T-cell (primary cell): ENCODE measurements at places on chromosomes 11 and 22.

DNA sequence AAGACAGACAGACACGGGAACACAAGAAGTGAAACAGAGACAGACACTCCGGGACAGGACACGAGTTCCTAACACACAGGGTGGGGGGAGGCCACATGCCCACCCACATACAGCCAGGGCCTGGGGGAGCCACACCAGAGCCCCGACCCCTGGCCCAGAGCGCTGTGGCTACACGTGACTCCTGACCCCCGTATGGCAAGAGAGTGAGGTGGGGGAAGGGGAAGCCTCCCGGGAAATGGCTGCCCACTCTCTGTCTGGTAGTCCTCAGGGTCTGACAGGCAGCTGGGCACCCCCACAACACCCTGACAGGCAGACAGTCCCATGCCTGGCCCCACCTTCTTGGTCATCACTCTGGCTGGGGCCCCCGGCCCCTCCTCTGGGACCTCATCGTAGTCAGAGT, 38.6 kb upstream of the PDE2A start:
- no peak for DNase-seq
- H3K27ac ChIP-seq = no peak overlapping the region
- H3K27me3 ChIP-seq = no peaks in the 10 kb centered on the region

- H3K27me3 ChIP-seq = no peaks in the 10 kb centered on the region
- no peak for DNase-seq
- no peak overlapping the region for H3K4me3 ChIP-seq
- H3K4me1 ChIP-seq = no peaks in the 10 kb centered on the region
Measured at GRCh38 chr11:56531856-56532255, 11.2 kb downstream of the OR5M11 start.

GRCh38 chr22:24848559-24849168, 42.7 kb downstream of the SGSM1 start:
- H3K27ac ChIP-seq = no peak overlapping the region
- no peaks in the 10 kb centered on the region for H3K27me3 ChIP-seq
- no peaks in the 10 kb centered on the region for H3K36me3 ChIP-seq

GRCh38 chr11:10524471-10524870, 16.5 kb downstream of the RNF141 start:
- H3K27me3 ChIP-seq = no peaks in the 10 kb centered on the region
- no peak overlapping the region for H3K27ac ChIP-seq
- no peaks in the 10 kb centered on the region for H3K4me1 ChIP-seq
- H3K4me3 ChIP-seq = no peak overlapping the region

GRCh38 chr22:25741692-25742626, at the start of gene MYO18B:
TSS of gene MYO18B (plus strand) at chr22:25742188. CDS start at chr22:25761093, 18,905 bp downstream.
- no peak within 1 kb of the TSS for H3K27ac ChIP-seq
- no peak within 1 kb of the TSS for H3K4me3 ChIP-seq
- H3K4me1 ChIP-seq = peaks cover 5% of the 10 kb centered on the region
- no peak for DNase-seq
- no peaks in the 10 kb centered on the region for H3K36me3 ChIP-seq
- peaks cover 8% of the 10 kb centered on the region for H3K27me3 ChIP-seq

GRCh38 chr22:48907591-48907990, 920.1 kb downstream of the BRD1 start:
- no peaks in the 10 kb centered on the region for H3K36me3 ChIP-seq
- no peak overlapping the region for H3K27ac ChIP-seq
- no peaks in the 10 kb centered on the region for H3K27me3 ChIP-seq
- DNase-seq = no peak
- no peak overlapping the region for H3K4me3 ChIP-seq

DNA sequence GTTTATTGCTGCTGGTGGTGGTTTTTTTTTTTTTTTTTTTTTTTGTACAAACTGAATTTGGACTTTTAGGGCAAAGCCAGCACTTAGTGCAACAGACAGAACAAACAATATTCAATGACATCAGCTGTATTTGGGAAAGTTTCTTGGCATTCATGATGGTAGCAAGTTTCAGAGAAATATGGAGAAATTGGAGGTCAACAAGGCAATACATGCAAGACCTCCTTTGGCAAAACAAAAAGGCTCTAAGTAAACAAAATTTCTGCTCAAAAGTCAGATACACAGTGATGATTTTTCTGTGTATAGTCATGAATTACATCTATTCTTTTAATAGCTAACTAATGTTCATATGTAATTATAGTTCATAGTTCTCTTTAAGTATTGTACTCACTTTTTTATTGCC, 612.5 kb upstream of the LUZP2 start:
- DNase-seq = no peak
- H3K36me3 ChIP-seq = no peaks in the 10 kb centered on the region
- H3K27me3 ChIP-seq = no peaks in the 10 kb centered on the region
- no peak overlapping the region for H3K4me3 ChIP-seq
- H3K27ac ChIP-seq = no peak overlapping the region

- no peaks in the 10 kb centered on the region for H3K27me3 ChIP-seq
- H3K36me3 ChIP-seq = no peaks in the 10 kb centered on the region
- no peak overlapping the region for H3K4me3 ChIP-seq
- H3K4me1 ChIP-seq = no peaks in the 10 kb centered on the region
Measured at GRCh38 chr11:100890789-100891188, 203.7 kb downstream of the ARHGAP42 start.

GRCh38 chr11:44916801-44917385, 33.8 kb downstream of the TP53I11 start:
- no peaks in the 10 kb centered on the region for H3K4me1 ChIP-seq
- no peak overlapping the region for H3K4me3 ChIP-seq
- H3K36me3 ChIP-seq = peaks cover 24% of the 10 kb centered on the region
- DNase-seq = no peak
- no peaks in the 10 kb centered on the region for H3K27me3 ChIP-seq
- H3K27ac ChIP-seq = no peak overlapping the region

GRCh38 chr11:7688238-7688826, 15.0 kb upstream of the CYB5R2 start:
- no peaks in the 10 kb centered on the region for H3K36me3 ChIP-seq
- no peak overlapping the region for H3K27ac ChIP-seq
- no peak overlapping the region for H3K4me3 ChIP-seq
- H3K4me1 ChIP-seq = no peaks in the 10 kb centered on the region
- no peak for DNase-seq
- peaks cover 12% of the 10 kb centered on the region for H3K27me3 ChIP-seq

- no peak for DNase-seq
- H3K27me3 ChIP-seq = no peaks in the 10 kb centered on the region
- H3K27ac ChIP-seq = no peak overlapping the region
- no peaks in the 10 kb centered on the region for H3K4me1 ChIP-seq
Measured at GRCh38 chr11:31780480-31780971, 30.6 kb downstream of the PAX6 start.

DNA sequence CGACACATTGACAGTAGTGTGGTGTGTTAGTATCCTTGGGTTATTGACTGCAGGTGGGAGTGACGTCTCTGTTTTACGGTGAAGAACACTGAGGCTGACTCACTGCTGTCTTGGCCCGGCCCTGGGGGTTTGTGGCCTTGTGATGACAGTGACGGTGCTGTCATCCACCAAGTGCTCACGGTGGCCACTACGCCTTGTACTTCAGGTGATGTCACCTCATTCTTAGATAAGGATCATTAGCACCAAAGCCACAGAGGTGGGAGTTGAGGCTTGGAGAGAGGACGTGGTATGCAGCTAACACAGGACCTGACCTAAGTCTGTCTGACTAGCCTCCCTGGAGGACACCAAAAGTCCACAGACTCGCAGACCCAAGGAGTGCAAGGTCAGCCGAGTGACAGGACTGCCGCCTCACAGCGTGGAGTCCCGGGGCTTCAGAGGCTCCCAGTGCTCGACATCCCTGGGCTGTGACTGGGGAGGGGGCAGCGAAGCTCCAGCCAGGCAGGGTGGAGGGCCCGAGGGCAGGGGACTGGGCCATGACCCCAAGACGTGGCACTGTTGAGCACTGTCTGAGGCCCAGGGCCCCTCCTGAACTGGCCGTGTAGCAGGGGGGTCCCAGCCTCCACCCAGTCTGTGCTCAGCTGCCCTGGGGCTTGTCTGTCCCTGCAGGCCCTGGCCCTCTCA, 56.5 kb downstream of the NAT10 start:
- H3K27ac ChIP-seq = no peak overlapping the region
- DNase-seq = no peak
- H3K36me3 ChIP-seq = no peaks in the 10 kb centered on the region
- H3K4me3 ChIP-seq = no peak overlapping the region
- H3K27me3 ChIP-seq = no peaks in the 10 kb centered on the region

DNA sequence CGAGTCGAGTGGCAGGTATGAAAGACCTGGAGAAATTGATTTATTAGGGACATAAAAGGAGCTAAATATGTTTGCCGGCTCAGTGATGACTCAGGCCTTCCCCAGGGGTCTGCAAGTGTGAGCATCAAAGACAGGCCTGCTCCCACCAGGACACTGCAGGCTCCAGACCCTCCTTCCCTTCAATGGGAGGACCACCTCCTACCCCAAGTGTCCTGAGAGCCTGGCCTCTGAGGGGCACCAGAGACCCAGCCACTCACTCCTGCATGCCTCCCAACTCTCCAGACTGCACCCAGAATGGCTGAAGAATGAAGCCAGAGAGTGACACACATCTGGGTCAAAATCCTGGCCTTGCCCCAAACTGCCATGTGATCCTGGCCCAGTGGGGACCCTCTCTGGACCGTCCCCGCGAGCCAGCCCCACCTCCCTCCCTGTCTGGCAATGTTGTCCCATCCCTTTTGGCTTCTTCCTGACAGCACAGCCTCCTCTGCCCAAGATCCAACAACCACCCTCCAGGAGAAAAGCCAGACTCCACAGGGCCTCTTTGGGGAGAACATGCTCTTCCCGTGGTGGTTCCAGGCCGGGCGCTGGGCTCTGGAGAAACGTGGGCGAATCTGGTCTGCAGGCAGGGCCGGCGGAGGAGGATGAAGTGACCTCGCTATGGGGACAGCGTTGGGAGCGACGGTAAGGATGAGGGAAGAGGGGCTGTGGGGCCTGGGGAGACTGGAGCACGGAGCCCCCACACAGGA, 36.2 kb downstream of the CYTH4 start:
- H3K4me1 ChIP-seq = peaks cover 9% of the 10 kb centered on the region
- H3K27ac ChIP-seq = no peak overlapping the region
- no peak for DNase-seq
- H3K27me3 ChIP-seq = peaks cover 10% of the 10 kb centered on the region

DNA sequence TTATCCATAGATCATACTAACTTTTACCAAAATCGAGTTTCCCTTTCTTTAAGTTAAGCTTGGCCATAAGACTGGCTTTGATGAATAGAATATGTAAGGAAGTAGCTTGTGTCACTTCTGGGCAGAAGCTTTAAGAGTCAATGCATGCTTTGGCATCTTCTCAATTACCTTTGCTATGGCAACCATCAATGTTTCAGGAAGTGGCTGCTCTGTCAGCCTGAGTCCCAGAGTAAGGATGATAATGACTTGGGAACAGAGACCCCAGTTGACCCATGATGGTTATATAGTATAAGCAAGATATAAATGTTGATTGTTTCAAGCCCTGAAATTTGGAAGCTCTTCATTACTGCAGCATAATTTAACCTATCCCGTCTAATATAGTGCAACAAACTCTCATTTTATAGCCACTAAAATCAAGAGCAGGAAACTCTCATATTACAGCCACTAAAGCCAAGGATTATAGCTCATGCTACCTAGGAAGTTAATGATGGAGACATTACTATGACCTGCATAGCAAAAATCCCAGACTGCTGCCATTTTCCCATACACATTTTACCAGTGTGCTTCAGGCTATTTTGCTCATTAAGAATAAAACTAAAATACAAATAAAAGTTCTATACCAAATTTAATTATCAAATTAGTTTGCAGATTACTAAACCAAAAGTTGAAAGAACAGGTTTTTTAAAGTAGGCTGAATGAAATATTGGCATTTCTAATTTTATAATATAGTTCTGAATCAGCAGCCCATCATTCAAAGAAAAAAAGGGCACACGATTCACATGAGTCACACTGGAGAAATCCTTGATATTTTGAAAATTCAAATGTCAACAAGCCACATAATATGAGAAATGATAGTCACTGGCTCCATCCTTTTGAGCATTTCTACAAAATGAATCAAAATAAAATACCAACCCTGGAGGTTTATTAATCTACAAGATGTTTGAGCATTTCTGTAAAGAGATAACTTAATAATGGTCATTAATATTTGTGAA, 23.8 kb downstream of the FSHB start:
- H3K36me3 ChIP-seq = no peaks in the 10 kb centered on the region
- no peak overlapping the region for H3K27ac ChIP-seq
- H3K27me3 ChIP-seq = no peaks in the 10 kb centered on the region
- DNase-seq = no peak
- no peak overlapping the region for H3K4me3 ChIP-seq

DNA sequence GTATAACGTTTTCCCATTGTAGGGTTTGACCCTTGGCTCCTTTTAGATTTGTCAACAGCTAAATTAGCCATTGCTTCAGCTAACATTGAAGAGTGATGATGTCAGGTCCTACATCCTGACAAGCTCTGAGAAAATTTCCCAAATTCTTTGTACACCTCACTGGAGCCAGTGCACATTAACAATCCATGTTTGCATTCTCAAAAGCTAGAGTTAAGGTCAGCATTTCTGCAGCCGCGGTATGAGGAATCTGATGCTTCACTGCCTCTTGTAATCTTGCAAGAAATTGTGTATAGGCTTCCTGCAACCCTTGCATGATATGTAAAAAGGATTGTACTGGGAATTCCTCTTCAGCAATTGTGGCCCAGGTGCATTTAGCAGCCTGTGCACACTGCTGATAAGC, 33.1 kb upstream of the NCAM1 start:
- no peak overlapping the region for H3K4me3 ChIP-seq
- no peaks in the 10 kb centered on the region for H3K27me3 ChIP-seq
- no peaks in the 10 kb centered on the region for H3K4me1 ChIP-seq
- H3K36me3 ChIP-seq = no peaks in the 10 kb centered on the region

DNA sequence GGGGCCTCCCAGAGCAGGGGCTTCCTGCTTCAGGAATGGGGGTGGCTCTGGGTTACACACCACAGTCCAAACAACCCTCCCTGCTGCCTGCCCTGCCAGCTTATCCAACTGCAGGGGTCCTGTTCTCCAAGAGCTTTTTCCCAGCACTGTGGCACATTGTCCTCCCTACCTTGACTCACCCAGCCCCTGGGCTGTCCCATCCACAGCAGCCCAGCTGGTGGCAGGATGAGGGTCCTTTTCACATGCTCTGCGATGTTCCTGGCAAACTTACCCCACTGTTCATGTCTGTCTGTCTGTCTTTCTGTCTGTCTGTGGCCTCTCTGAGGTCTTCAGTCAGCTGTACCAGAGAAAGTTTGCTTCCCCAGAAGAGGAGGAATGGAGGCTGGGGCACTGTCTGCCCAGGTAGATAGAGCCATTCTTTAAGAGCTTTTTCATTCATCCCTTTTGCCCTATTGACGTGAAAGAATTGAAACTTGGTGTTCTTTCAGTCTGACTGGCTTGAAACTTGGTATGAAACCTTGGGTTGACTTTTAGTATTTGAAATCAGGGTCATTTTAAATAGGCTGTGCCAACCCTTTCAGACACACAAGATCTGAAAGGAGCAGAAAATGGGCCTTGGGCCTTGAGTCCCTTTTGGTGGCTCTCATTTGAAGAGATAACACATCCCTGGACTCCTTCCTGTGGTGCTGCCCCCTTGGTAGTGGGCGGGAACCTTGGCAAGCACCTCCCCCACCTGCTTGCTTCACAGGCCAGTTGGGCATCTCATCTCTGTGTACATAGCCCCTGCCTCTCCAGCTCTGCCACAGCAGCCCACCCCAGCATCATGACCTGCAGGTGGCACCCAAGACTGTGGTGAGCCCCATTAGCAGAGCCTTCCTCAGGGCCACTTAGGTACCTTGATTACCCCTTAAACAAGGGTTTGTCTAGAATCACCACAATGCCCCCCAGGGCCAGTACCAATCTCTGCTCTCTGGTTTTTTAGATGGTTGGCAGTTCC, 74.6 kb upstream of the SUSD2 start:
- H3K4me3 ChIP-seq = no peak overlapping the region
- no peaks in the 10 kb centered on the region for H3K27me3 ChIP-seq
- peaks cover 3% of the 10 kb centered on the region for H3K4me1 ChIP-seq
- no peak for DNase-seq
- H3K36me3 ChIP-seq = peaks cover 26% of the 10 kb centered on the region
